ENCODE measurements at places on chromosomes 11 and 22.

DNA sequence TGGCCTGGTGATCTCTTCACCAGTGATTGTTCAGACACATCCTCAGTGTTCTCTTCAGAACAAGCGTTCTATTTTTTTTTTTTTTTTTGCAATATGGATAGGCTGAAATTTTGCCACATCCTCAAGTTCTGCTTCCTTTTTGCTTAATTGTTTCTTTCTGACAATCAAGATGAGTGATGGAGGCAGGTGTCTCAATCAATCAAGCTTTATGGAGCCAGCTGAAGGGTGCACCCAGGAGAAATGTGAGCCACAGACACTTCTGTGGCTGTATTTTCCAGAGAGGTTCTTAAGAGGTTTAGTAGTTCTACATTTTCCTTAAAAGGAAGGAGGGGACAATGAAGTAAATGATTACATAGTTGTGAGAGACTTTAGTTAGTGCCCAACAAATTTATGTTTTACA lies 43.9 kb upstream of the ASPHD2 start:
- DNase-seq: no peak

GRCh38 chr11:128061281-128061871 lies 526.0 kb downstream of the ETS1 start:
- no peak for DNase-seq

DNA sequence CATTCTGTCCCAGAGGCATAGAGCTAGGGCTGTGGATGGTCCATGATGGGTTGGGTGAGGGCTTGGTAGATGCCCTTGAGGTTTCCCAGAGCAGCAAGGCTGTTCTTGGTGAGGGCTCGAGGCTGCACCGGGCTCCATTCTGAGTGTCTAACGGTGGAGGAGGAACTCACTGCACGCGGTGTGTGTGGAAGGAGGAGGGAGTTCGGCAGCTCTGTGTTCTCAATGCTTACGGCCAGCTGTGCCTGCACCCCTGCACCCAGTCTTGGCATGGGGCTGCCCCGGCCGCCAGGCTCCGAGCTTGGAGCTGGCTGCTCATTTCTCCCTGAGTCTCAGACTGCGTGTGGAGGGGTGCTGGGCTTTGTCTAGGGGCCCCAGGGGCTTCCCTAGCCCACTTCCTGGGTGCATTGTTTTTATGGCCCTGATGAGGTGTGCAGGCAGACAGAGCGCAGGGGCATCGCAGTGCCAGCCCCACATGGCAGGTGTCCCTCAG lies 1247.1 kb downstream of the BRD1 start:
- no peak for DNase-seq

DNA sequence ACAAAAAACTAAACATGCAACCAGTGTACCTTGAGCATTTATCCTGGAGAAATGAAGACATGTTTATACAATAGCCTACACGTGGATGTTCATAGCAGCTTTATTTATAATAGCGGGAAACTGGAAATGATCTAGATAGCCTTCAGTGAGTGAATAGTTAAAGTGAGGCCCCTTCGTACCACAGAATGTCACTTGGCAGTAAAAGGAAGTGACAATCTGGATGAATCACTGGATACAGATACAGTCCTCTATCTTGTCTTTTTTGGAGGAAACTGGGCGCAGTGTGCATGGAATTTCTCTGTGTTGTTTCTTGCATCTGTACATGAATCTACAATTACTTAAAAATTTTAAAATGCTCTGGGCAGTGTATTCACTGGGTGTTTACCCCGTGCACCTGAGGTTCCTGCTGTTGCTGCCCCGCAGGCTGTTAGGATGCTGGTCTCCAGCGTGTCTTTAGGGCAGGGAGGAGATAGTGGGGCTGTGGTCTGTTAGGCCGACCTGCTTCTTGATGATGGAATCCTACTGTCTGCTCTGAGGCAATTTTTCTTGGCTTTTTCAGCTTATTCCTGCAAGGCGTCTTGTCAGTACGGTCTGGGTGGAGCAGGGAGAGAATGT lies 23.2 kb downstream of the DERL3 start:
- DNase-seq: no peak

DNA sequence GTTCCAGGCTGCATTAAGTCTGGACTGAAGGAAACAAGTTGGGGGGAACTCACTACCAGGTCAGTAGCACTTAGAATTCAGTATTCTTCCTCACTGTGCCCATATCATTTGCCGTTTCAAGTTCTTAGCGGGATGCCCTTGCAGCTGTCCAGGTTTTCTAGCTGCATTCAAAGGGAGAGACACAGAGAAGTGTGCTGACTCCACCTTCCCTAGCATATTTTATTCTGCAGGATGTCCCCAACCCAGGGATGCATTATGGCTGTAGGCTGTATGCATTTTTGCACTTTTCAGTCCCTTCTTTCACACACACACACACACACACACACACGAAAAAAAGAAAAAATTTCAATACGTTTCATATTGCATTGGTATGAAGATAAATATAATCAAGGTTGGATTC lies 35.8 kb upstream of the MAPK1 start:
- no peak for DNase-seq

GRCh38 chr11:12789596-12790215 lies 115.5 kb downstream of the TEAD1 start:
- DNase-seq: no peak

DNA sequence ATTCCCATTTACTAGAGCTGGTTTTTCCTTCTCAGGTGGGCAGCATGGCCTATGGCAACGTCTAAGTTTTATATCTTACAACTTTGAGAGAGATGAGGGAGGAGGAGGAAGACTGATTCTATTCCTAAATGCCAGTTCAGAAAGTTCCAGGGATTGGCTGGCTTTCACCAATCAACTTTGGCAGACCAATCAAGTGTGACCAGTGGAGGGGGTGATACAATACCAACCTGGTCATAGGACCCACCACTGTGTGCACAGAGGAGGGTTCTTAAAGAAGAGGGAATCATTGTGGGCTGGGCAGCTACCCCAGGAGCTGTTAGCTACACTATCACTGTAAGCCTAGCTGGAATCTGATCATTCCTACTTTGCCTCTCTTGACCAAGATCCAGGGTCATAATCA lies 8.1 kb downstream of the DIXDC1 start:
- no peak for DNase-seq

DNA sequence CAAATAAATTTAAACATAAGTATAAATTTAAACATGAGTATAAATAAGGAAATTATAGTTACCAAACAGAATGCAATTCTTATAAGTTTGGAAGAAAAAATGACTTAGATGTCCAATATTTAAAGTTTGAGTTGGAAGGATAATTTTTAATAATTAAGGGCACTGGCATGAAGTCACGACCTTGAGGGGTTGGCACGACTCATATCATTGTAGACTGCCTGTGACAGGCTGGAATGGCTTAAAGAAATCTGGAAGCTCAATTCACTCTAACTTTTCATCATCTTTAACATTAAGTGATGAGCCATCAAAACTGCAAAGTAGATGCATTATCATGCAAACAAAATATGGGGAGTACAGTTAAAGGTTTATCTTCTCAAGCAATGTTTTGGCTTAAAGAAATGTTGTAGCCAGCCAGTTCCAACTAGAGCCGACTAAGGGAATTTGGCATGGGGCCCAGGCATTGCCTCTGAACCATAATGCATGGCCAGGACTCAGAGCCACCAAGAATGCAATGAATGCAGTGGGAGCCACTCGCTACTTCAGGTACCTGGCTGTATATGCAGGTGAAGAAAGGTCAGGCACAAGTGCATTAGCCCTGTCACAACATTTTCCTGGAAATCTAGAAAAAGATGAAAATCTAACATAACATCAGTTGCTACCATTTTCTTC lies 33.4 kb downstream of the PGR start:
- no peak for DNase-seq

GRCh38 chr11:103448966-103449365 lies 339.7 kb downstream of the DYNC2H1 start:
- no peak for DNase-seq

DNA sequence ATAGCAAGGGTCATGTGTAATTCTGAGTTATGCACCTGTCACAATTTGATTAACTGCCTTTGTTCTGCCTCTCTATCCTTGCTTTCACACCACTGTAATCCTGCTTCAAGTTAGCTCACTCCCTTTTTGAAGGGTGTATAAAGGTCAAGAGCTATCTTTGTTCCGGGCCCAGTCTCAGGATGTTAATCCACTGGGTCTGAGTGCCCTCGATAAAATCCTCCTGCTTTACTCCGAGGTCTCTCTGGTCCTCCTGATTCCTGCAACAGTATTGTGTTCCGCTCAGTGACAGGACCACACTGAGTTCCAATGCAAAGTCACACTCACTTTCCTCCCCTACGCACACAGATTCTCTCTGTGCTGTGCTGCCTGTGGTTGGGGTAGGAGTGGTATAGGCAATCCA lies 186.5 kb downstream of the DYNC2H1 start:
- DNase-seq: no peak

DNA sequence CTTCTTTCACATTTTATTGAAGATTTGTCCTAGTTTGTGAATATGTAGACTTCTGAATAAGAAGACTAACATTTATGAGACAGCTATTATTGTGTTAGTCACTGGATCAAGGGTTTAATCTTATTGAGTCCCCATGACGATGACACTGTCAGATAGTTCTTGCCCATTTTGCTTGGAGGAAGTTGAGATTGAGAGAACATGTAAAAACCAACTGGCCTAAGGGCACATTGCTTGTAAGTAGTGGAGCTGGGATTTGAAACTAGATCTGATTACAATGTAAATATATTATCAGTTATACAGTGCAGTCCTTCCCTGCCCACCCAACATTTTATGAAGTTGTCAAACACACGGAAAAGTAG lies 134.7 kb downstream of the HIPK3 start:
- no peak for DNase-seq

DNA sequence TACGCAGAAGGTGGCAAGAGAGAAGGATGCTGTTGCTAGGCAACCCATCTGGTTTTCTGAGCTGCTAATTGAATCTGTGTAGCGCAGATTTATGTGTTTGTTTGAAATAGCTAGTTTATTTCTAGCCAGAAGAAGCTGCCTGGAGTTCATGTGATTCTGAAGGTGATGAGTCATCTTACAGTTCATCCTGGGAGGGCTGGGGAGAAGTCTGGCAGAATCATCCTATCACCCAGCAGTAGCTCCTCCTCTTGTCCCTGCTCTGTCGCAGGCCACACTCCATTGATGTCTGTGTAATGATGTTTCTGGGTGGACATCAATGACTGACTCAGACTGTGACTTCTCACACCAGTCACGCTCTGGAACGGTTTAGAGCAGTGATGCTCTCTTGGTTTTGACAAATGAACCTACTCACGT lies 4.8 kb upstream of the FBXO7 start:
- DNase-seq: no peak

DNA sequence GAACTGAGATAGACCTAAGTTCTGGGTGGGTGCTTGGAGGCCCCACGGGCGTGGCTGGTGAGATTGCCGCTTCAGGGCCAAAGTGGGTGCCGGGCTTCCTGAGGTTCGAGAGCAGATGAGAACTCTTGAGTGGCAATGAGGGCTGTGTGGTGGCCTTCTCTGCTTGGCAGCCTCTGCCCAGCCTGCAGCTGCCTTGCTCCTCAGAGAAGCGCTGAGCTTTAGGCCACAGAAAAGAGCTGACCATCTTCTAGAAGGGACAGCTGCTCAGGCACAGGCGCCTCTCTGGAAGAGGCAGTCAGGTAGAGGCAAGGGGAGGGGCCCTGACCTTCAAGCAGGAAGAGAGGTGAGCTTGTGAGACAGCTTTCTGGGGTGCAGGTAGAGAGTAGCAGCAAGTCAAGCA lies 72.8 kb downstream of the MED15 start:
- no peak for DNase-seq

DNA sequence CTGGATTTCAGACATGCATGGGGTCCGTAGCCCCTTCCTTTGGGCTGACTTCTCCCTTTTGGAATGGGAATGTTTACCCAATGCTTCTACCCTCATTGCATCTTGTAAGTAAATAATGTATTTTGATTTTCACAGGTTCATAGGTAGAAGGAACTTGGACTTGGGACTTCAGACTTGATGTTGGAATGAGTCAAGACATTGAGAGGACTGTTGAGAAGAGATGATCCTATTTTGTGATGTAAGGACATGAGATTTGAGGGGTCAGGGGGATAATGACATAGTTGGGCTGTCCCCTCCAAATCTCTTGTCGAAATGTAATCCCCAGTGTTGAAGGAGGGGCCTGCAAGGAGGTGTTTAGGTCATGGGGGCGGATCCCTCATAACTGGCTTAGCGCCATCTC lies 933 bp upstream of the KRTAP5-10 start:
- DNase-seq: no peak

- DNase-seq: no peak
These were observed 1237.8 kb downstream of the BRD1 start for GRCh38 chr22:48589901-48590300.

- no peak for DNase-seq
These were observed 94.8 kb upstream of the PHOX2A start for GRCh38 chr11:72338741-72339140.

- no peak for DNase-seq
These were observed 103.2 kb upstream of the GALNT18 start for GRCh38 chr11:11724994-11725393.

DNA sequence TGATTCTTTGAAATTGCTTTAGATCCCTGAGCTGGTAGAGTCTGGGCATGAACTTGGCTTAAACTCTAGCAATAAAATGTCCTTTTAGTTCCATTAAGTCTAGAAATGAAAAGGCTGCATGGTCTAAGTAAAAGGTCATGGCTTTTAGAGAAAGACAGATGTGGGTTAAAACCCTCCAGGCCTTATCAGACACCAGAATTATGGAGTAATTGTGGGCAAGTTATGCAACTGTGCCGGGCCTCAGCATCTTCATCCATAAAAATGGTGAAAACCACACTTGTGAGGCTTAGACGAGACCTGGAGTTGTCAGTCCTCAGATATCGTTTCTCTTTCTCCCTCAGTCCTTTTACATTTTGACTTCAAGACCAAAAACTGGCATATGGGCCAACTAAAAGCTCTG lies 597.9 kb upstream of the KIRREL3 start:
- no peak for DNase-seq

GRCh38 chr11:127471662-127472061 lies 471.1 kb upstream of the KIRREL3 start:
- DNase-seq: no peak
